T-helper 2 cell treated with Interferon-gamma antibody and Interleukin-4, amounts not matched to agents 5 μg/mL and 100 μg/mL, for 36 hours (primary cell): ENCODE measurements at places on chromosomes 4 and X.

DNA sequence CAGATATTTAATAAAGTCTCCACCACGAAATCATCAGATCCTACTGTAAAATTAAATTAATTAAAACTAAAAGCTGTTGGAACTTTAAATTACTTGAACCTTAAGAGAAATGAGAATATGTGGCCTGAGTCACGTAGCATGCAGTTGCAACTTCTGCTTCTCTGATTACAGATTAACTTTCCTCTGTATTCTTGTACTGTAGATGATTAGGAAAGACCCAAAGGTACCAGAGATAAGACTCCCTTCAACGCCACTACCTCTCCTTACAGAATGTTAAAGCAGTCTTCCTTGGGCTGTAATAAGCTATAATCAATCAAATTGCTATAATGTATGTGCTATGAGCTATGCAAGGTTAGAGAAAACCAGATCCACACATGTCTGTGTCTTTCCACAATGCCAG, 47.9 kb downstream of the FAM13A start:
- no peak for DNase-seq

DNA sequence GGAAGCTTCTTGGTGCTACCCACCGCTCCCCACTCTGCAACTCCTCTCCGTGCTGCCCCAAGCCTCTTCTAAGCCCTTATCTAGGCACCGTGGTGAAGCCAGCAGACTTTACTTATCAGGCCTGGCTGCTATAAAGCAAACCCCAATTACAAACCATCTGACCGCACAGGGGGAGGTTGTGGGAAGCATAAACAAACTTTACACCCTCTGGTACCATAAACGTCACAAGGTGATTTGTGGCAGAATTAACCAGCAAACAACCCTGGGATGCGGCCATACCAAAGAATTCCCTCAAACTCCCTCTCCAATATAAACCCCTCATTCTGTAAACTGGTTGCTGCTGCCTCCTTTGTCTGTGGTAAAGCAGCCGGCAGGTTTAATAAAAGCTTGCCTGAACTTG, 55.2 kb downstream of the MAGEC2 start:
- no peak for DNase-seq

DNA sequence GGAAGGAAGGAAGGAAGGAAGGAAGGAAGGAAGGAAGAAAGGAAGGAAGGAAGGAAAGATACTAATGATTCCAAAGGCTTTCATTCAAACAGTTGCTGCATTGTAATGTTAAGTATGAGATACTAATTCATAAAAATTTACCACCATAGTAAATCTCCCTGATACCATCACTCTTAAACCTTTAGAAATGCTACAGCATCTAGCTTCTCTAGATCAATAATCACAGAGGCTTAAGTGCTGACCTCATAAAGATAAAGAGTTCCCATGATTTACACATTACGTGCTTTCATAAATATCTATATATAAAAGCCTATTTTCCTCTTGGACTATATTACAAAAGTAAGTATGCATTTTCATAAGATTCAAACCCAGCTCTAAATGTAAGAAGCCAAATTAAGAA, 36.4 kb downstream of the F9 start:
- no peak for DNase-seq

GRCh38 chr4:57373991-57374390, 263.8 kb upstream of the IGFBP7 start:
- DNase-seq = no peak

DNA sequence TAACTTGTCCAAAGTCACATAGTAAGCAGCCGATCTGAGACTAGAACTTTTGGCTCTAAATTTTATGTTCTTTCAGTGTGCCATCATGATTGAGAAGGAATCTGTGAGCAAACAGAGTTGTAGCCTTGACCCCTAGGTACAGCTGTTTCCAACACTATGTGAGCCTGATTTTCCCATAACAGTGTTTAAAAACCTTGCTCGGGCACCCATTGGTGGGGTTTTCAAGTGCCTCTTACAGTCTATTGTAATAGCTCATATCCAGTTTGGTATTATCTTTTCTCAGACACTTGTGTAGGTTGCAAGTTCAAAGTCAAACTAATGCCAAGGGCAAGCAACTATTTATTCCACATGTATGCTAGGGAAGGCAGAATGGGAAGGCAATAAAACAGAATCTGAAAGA, 467.9 kb downstream of the INPP4B start:
- no peak for DNase-seq

DNA sequence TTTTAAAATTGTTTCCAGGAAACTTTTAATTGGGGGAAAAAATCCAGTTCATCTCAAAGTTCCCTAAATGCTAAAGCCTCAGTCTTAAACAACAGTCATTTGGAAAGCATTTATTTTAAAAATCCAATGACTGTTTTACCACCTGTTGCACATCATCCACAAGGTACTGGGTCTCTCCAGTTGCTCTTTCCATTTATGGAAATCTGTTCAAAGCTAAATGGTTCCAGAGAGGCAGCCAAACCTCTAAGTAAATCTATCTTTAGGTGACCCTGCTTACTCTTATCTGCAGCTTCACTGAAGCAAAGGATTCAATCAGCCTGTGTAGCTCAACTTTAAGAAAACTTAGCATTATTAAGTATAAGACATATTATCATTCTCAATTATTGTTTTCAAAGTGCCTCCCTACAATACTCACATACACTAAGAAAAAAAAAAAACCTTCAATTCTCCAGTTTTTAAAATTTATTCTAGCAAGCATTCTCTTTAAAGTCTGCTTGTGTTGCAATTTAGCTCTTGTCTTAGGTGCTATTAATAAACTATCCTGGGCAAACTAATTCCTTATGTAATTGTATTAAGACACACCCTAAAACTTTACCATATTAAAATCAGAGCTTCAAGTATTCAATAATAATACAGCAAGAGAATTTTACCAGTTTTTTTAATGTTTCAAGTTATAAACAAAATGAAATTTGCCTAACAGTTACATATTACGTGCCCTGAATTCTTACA, 60.6 kb downstream of the NOCT start:
- no peak for DNase-seq

DNA sequence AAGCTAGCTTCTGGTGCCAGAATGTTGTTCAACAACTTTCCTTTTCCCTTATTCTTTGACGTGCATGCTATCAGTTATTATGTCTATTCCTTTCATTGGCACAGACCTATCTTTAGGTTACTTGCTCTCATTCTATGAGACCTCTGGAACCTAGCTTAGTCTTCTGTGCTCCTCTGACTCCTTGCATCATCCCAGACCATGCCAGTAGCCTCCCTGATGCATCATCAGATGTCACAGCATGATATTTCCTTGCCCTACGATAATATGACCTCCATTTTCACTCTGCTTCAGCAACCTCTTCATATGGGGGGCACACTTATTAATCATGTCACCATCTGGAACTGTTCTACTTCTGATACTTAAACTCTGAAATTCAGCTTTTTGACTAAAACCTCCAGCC, 37.2 kb downstream of the CLCN5 start:
- DNase-seq = no peak

- no peak for DNase-seq
Measured at GRCh38 chr4:147366164-147366563, 114.7 kb upstream of the EDNRA start.

GRCh38 chrX:64192673-64193072, 12.8 kb downstream of the AMER1 start:
- DNase-seq = no peak

- DNase-seq = no peak
Measured at GRCh38 chrX:103811858-103812257, 20.2 kb downstream of the RAB9B start.

- no peak for DNase-seq
Measured at GRCh38 chr4:54101190-54102041, 1.5 kb downstream of the GSX2 start.

- DNase-seq = no peak
Measured at GRCh38 chr4:139330283-139330682, 28.0 kb upstream of the NDUFC1 start.

DNA sequence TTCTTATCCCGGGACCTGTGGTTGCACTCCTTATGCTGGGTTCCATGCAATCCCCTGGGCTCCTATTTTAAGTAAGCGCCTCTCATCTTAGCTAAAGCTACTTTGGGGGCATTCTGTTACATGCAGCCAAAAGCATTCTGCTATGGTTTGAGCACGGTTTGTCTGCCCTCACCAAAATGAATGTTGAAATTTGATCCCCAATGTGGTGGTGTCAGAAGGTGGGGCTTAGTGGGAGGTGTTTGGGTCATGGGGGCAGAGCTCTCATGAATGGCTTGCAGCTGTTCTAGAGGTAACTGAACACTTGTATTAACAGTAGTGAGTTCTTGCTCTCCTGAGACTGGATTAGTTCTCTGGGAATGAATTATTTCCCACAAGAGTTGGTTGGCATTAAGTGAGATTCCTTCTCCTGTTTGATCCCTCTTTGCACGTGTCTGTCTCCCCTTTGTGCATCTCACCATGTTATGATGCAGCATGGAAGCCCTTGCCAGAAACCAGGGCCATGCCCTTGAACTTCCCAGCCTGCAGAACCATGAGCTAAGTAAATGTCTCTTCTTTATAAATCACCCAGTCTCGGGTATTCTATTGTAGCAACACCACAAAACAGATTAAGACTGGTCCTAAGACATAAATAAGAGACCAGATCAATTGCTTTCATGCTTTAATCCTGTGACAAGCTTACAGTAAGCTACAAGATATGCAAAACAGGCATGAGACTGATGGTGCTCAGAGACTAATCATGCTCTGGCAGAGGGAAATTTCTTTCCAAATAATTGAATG, 141.8 kb downstream of the TSPAN5 start:
- no peak for DNase-seq

- no peak for DNase-seq
Measured at GRCh38 chrX:40066700-40067099, 31.1 kb downstream of the BCOR start.

DNA sequence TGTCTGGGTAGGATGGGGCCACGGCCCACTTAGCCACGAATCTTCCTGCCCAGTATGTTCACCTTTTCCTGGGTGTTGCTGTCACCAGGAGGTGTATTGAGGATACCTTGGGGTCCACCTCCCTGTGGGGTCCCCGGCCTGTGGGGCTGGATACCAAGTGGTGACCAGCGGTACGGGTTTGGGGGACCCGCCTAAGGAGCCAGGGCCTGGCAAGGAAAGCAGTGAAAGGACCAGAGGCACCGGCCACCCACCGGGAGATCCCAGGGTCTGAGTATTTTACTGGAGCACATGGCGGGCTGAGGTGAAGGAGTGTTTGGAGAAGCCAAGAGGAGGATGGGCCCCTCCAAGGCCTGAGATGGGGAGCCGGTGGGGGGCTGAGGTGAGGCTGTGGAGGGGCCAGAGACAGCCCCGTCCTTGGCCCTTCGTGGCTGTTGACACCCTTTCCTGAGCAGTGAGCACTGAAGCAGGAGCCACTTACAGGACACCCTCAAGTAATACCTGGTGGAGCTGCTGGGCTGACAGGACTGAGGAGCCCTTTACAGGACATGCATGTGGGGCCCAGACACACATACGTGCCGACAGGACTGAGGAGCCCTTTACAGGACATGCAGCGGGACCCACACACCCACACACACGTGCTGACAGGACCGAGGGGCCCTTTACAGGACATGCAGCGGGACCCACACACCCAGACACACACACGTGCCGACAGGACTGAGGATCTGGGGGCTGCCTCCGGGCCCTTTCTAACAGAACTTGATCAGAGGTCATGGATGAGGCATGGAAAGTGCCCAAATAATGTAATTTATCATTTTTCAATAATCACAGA, 38.4 kb downstream of the TMEM271 start:
- DNase-seq = no peak
